ENCODE measurements at places on chromosomes 2 and 18.

- no peak for DNase-seq
Observed at GRCh38 chr2:236366049-236366387, 101.8 kb upstream of the ASB18 start.

DNA sequence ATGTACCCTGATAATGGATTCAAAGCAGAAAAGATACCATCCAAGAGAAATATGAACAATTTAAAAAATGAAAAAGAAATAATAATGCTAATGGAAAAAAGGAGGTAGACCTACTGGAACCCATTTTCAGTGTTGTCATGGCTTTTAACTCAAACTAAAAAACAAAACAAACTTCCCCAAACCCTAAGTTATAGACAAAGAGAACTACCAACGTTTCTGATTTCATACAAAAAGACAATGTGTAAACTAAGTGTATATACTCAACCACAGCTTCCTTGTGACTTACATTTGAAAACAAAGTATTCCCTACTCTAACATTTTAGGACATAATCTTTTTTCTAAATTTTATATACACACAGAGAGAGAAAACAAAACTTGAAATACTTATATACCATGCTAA lies 45.9 kb downstream of the ACVR1 start:
- no peak for DNase-seq

- no peak for DNase-seq
Observed at GRCh38 chr18:59085126-59085794, 54.4 kb upstream of the SEC11C start.

GRCh38 chr18:21682371-21683051 lies 22.1 kb downstream of the ABHD3 start:
- DNase-seq, result no peak

DNA sequence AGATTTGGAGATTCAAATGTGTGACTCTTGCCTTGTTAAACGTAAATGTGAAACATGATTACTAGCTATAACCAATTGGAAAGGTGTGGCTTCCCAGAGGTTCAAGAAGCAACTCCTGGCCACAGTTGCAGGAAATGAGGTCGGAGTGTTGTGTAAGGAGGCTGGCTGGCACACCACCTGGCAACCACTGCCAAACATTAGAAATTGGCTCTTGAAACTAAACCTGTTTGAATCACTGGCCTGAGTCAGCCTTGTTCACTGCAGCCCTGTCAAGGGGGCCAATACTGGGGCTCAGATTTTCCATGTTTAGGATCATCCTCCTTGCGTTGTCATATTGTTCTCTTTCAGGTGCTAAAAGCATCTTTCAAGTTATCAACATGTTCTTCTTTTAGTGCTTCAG lies 206.3 kb downstream of the ARL6IP6 start:
- no peak for DNase-seq

GRCh38 chr2:29066271-29066860 lies 8.0 kb downstream of the PCARE start:
- DNase-seq, result no peak

DNA sequence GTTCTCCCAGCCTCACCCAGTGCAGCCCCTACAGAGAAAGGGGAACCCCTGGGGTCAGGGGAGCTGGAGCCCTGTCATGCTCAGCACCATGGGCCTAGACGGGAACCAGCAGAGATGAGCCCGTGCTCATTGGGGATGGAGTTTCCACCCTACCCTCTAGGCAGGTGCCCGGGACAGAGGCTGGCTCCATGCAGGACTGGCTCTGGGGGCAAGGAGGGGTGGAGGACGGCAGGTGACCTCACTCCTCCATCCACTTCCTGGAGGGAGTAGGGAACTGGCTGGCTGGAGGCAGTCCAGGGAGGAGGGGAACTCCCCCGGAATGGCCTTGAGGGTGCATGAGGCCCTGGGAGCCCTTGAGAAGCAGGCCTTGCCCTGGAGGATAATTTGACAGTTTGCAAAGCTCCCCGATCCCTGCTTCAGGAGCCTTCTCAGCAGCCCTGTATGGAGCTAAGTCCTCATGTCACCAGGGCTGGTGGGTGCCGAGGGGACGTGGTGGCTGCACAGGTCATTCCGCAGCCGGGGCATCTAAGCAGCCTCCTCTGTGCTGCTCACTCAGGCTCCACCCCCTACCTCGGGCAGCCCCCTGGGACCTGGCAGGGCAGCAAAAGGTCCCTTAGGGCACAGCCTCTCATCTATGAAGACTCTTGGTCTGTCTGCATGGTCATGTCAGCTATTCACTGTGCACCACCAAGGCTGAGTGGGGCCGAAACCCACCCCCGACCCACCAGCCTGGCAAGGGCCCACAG lies 2.1 kb downstream of the NEURL3 start:
- no peak for DNase-seq
